Thoracic aorta (tissue), 2 donors: ENCODE measurements at places on chromosomes 3 and 15.

GRCh38 chr3:101884776-101885175, 35.5 kb downstream of the NFKBIZ start:
- no peak for DNase-seq

DNA sequence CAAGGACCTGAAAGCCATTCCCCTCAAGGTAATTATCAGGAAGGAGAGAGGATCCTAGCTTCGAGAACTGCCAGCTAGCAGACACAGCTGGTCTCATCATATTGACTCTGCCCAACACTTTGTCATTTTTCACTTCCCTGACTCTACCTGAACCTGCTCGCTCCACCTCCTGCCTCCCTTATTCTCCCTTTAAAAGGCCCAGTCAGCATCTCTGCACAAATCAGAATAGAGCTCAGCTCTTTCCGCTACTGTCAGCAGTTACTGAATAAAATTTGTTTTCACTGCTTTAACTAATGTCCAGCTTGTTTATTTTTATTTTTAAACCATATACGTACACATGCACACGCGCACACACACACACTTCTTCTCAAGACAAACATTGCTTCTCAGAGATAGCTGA, 57.2 kb upstream of the MCF2L2 start:
- DNase-seq = no peak

DNA sequence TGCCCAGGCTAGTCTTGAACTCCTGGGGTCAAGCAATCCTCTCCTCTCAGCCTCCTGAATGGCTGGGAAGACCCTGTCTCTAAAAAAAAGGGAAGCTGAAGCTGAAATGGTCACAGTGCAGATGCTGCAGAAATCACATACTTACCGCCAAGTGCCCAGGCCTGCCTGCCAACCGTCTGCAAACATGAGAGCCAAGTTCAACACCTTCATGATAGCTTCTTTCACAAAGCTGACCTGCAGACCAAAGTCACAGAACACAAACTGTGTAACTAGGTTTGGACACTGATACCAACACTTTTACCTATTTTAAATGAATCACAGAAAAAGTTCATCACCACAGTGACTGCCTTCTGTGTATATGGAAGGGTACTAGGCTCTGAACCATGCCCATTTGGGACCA, 22.8 kb upstream of the CYFIP1 start:
- no peak for DNase-seq

DNA sequence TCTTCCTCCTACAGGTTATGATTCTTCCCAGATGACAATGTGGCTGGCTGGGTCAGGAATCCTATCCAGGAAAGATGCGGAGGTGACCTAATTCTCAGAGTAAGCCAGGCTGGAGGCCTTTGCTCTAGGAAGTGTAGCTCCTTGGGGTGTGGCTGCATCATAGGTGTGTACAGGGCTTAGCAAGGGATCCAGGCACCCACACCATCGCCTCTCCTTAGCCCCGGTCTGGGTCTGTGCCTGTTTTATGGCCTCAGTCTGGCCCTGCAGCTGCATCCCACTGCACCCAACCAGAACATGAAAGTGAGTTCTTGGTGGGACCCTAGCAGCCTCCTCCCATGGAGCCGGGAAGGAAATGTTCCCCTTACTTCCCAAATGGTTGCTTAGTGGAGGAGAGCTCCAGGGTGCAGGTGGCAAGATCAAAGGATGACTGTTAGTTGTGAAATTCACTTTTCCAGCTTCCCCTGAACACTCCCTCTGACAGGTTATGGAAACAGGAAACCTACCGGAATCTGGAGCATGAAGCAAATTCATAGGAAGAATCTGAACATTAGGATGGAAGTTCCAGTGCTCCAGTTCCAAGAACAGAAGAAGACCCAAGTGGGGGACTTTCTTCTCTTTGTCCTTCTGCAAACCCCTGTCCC, 2.7 kb upstream of the AMOTL2 start:
- no peak for DNase-seq

DNA sequence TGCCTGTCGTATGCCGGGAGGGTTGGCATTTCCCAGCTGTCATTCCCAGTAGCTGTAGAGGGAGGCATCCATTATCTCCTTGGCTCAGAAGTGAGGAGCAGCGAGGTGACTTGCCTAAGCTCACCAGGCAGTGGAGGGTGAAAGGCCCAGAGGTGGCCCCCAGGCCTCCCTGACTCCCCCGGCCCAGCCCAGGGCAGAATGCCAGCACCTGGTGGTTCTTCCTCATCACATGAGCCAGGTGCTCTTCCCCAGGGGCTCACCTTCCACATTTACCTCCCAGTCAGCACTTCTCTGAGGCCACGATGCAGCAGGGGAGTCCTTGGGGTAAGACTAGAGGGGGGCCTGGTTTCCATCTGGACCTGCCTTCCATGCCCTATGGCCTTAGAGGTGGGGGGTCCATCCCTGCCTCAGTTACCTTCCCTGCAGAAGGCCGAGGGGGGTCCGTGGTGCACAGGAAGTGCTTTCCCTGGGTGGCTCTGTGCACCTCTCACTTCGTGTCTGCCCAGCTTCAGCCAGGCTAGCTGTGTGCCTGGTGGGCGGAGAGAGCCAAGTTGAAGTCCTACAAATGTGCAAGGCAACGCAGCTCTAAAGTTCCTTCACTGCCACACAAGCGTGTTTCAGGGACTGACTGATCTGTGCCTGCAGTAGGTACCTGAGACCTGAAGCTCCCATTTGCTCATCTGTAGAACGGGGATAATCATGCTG, 70.3 kb upstream of the PLXNA1 start:
- DNase-seq = no peak

DNA sequence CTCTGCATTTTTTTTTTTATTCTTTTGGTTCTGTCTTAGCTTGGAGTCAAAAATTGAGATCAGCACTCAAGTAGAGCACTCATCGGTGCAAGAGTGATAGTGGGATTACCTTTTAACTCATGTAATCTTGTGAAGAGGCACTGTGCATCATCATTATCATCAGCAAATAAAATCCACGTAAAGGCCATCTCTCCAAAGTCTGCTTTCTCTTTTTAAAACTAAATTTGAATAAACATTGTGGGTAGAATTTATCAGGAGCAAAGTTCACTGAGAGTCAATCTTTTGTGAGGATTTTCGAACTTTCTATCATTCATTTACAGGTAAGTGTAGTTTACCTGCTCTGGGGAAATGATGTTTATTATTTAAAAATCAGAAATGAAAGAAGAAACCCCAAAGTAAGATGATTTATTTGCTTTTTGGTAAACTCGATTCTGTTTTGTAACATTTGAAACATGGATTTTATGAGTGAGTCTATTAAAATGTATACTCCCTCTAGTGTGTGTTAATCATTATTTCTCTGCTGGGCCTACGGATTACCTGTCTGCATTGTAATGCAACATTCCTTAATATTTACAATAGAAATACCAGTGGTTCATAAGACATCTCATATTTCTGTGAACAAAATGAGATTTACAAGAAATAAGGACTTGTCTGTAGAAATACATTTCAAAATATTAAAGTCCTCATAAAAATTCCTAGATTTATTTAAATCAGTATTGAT, 327.7 kb upstream of the NAALADL2 start:
- DNase-seq = no peak

DNA sequence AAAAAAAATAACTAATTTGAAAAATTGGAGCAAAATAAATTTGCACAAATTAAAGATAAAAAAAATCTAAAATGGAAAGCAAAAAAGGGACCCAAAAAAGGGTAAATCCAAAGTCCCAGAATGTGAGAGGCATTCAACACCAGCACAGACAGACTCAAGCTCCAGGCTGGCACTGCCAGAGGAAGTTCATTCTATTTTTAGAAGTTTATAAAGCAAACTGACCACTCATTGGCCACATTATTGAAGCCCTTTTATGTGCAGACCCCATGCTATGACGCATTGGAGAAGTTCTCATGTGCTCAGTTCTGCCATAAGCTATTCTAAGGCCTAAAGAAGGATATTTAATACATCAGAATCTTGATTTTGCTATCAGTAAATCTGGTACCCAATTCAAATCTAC, 17.6 kb upstream of the BOC start:
- no peak for DNase-seq

- no peak for DNase-seq
Observed at GRCh38 chr15:99197856-99198255, 51.5 kb downstream of the TTC23 start.

DNA sequence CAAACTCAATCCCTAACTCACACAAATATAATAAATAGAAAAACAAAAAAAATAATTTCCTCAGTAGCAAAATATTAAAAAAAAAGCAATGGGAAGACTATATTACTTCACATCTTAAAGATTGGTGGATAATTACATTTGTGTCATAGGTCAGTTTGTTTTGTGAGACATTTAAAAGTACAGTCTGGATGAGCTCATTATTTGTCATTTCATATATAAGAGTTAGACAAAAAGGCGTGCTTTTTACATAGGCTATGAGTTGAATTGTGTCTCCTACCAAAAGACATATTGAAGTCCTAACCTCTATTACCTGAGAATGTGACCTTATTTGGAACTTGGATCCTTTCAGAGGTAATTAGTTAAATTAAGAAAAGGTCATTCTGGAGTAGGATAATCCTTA, 710.1 kb upstream of the CBLB start:
- DNase-seq = no peak

DNA sequence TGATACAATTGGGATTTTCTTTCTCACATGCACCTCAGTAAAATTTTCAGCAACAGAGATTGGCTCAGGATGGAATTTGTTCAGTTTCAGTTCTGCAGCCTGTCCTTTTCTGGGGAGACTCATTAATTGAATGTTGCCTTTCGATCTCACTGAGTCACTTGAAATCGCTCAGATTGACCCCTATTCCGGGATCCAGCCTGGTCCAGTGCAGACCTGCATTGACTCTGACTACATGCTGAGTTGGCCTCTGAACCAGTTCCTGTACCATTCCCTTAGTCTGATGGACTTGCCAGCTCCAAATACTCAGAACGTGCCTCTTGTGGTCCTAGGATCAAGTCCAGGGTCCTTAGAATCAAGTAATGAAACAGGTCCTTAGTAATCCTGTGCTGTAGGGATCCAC, 9.4 kb downstream of the IGF1R start:
- no peak for DNase-seq

- no peak for DNase-seq
Observed at GRCh38 chr15:90519688-90520087, 10.0 kb upstream of the CRTC3 start.

DNA sequence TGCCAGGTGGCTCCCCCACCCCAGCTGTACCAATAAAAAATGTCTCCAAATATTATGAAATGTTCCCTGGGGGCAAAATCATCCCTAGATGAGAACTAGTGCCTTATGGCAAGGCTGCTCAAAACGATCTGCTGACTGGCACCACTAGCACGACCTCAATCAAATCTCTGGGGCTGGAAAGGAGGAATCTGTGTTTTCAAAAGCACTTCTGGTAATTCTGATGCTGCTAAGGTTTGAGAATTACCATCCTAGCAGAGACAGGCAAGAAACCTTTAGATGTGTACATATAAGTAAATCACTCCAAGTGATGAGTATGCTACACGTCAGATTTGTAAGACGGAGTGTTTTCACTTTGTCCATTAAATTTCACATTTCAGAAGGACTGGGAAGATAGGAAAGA, 360.1 kb upstream of the THRB start:
- no peak for DNase-seq
